Activated CD4-positive, CD25-positive, alpha-beta regulatory T cell (primary cell): ENCODE measurements at places on chromosomes 12 and 14.

DNA sequence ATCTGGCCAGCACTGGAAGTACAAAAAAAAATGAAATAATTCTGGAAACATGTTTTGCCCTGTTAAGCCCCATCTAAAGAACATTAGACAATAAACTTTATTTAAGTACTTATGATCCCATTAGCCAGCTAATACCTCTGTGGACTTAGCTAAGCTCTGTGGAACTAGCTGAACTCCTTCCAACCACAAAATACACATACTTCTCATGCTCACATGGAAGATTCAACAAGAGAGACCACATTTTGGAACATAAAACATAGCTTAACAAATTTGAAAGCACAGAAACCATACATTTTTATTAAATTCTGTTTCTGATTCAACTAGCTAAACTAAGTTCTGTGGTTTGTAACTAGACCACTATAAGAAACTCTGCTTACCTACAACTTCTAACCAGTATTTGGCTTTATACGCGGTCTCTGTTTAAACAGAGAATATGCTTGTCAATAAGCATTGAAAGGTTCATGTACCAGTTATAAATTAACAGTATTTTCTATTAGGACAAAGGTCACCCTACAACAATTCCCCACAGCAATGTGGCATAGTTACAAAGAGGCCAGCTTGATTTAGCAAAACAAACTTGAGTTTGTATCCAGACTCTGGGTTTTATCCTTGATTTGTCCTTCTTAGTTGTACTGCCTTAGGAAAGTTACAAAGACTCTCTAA, 300.1 kb downstream of the C12orf50 start:
- DNase-seq = no peak

DNA sequence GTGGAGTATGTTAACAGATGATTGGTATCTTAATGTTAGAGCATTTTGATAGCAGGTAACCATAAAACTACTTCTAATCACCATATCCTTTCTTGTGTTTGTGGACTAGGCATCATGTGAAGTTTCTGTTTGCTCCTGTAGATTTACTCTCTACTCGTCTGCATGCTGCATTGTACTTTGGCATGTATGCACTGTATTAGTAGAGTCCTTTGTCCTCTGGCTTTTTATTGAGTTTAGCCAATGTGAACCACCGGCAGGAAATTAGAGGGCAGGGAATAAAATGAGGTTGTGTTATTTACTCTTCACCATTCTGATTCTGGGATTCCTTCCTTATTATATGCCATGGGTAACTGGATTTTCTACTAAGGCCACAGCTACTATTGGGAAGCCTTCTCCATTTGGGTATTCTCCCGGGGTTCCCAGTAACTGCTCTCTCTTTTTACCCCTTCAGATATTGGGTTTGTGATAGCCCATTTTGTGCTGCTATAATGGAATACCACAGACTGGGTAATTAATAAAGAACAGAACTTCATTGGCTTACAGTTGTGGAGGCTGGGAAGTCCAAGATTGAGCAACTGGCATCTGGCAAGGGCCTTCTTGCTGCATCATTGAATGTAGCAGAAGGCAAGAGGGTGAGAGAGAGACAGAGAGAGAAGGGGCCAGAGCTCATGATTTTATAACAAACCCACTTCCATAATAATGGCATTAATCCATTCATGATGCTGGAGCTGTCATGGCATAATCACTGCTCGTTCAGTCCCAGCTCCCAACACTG, 22.4 kb downstream of the FAM177A1 start:
- no peak for DNase-seq

GRCh38 chr12:52060498-52061177, 9.1 kb upstream of the ATG101 start:
- DNase-seq = no peak

- DNase-seq = no peak
Measured at GRCh38 chr14:86012461-86012860, 482.5 kb downstream of the FLRT2 start.

- no peak for DNase-seq
Measured at GRCh38 chr14:93733631-93734030, 54.7 kb downstream of the PRIMA1 start.

DNA sequence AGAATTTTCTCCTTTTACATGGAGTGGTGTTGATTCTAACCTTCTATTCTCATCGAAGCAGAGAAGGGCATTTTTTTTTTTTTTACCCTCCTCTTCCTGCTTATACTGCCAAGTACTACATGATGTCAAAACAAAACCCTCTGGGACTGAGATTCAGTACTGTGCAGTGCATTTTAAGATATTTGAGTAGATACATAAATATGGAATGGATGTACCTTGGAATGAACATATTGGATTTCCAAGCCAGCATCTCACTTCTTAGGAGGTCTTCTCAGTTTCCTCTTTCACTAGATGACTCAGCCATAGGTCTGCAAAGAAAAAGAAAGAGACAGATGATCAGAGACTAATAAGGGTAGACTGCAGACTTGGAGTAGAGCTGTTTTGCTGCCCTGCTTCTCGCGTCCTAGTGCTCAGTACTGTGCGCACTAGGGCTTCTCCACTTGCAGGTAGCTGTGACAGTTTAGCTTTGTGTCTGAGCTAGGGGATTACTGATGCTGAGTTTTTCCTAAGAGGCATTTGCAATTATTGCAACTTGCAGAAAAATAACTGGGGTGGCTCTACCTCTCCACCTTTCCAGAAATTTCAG, 20.4 kb downstream of the TPH2 start:
- no peak for DNase-seq

- no peak for DNase-seq
Measured at GRCh38 chr12:121578230-121579189, 2.3 kb downstream of the KDM2B start.

- DNase-seq = peak; percentile 66
Measured at GRCh38 chr12:121712461-121713256, at the start of gene TMEM120B. Gene TMEM120B, plus strand, starts transcription at chr12:121712752. Its CDS starts 144 bp downstream, at chr12:121712896.

GRCh38 chr14:24892497-24893051, 157.4 kb downstream of the STXBP6 start:
- DNase-seq = no peak
